ENCODE measurements at places on chromosomes 3 and 15.
A peak's percentile ranks its signal among the peaks of the same experiment; 100 is the strongest.

DNA sequence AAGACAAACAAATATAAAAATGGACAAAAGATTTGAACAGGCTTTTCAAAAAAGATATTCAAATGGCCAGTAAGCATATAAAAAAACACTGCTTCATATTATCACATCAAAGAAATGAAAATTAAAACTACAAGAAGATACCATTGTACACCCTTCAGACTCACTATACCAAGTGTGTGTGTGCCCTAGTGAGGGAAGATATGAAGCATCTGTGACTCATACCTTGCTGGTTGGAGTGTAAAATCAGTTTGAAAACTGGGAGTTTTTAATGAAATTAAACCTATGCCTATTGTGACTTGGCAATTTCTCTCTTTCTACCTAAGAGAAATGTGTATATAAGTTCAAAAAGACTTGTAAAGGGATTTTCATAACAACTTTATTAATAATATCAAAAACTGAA, 23.5 kb upstream of the SLC15A2 start:
- no peak for DNase-seq

DNA sequence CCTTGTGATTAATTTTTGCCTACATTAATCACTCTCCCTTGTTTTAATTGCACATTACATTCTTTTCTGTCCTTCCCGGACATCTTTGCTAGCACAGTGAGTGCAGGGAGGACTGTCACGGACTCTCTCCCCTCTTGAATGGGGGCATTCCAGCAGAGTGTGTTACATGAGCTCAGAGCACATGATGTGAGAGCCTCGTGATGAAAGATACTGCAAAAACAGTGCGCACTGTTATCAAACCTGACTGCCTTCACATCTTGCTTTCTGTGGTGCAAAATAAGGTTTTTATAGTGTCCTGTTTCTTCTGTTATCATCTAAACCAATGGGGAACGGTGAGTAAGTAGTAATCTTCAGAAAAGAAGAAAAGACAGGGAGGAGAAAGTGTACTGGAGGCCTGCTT, 167.5 kb downstream of the PGPEP1L start:
- no peak for DNase-seq

- no peak for DNase-seq
These were observed 191.2 kb downstream of the PLCL2 start for GRCh38 chr3:17075907-17076306.

- peak; percentile 76 for DNase-seq
These were observed 82.6 kb downstream of the LSM3 start for GRCh38 chr3:14261229-14261628.

DNA sequence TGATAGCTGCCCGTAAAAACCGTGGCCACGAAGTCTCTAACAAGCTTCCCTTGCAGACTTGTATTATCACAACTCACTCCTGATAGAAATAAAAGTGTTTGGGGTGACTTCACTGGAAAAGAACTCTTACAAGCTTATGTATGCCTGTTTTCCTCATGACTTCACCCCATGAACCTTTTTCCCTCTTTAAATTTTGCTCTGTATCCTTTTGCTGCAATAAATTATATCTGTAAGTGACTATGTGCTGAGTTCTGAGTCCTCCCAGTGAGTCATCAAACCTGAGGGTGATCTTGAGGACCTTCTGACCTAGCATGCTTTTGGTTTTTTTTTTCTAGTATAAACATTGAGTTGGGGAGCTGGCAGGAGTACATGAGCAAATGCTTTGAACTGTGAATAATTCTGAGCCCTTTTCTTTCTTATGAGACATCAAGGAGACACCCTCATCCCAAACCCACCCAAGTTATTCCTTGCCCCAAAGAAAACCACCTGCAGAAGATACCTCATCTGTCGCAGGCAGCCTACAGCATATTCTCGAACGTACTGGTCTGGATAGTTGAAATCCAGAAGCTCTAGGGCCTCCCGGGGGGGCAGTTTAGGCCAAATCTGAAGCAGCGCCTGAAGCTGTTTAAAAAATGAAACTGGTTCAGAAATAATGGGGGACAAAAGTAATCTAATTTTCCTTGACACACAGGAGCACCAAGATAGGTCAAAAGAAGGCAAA, 85.9 kb downstream of the FAIM start:
- DNase-seq, result no peak

GRCh38 chr15:65259367-65259797, 27.3 kb downstream of the PARP16 start:
- no peak for DNase-seq

GRCh38 chr3:66490984-66491383, 9.8 kb downstream of the LRIG1 start:
- no peak for DNase-seq

GRCh38 chr15:74442063-74442462, 8.3 kb upstream of the SEMA7A start:
- no peak for DNase-seq

GRCh38 chr3:169242708-169243513, 420.6 kb downstream of the MECOM start:
- DNase-seq, result no peak

DNA sequence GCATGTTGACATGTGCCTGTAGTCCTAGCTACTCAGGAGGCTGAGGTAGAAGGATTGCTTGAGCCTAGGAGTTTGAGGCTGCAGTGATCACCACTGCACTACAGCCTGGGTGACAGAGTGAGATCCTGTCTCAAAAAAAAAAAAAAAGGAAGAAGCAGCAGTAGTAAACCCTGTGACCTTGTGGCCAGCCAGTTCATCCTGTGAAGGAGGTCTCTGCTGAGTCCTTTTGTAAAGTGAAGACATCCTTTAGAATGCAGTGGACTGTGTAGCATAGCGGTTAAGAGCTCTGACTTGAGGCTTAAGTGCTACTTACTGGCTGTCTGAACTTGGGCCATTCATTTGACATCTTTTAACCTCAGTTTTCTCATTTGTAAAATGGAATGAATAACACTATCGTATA, 8.3 kb downstream of the EXOSC7 start:
- no peak for DNase-seq

- DNase-seq, result no peak
These were observed 17.8 kb upstream of the ABHD2 start for GRCh38 chr15:89070197-89071124.

GRCh38 chr3:138300647-138301046, 29.0 kb downstream of the NME9 start:
- no peak for DNase-seq
